ENCODE measurements at places on chromosomes 1 and 21.
A peak's percentile ranks its signal among the peaks of the same experiment; 100 is the strongest.

- no peak for DNase-seq
Observed at GRCh38 chr1:183880531-183881243, 75.8 kb downstream of the RGL1 start.

DNA sequence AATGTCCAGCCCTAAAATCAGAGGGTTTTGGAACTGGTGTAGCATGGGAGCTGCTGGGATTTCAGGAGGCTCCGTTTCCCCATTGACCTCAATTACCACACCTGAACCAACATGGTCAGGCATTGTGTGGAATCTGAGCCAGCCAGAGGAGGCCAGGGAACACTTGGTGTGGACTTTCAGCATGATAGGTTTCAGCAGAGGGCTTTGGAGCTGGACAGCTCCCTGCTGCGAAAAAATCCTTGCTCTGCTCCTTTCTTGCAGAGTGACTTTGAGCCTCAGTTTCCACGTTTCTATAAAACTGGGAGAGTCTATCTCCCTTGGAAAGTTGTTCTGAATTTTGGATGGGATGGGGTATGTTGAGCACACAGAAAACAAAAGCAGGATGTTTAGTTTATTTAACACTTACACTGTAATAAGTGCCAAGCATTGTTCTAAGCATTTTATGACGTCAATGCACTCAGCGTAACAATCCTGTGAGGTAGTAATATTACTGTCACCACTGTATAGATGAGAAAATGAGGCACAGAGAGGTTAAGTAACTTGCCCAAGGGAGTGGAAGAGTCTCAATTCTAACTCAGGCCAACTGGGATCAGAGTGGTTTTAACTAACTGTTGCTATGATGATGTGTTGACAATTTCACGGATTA lies 168.0 kb downstream of the GRIK3 start:
- no peak for DNase-seq

DNA sequence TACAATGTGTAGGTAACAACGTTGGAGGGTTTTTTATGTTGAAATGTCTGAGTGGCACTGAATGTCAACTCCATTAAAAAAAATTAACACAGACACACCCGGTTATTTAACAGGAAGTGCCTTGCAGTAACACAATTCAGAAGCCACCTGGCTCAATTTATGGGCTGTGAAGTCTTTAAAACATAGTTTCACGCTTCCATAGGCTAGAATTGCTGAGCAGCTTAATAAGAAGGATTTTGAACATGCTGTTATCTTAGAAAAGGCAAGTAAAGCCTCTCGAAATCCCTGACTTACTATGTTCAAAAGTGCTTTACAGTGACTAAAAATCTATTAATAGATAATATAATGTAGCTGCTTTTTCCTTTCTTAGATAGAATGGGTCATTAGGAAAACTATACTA lies 19.7 kb downstream of the SRSF4 start:
- DNase-seq, result no peak

GRCh38 chr1:160665330-160666078 lies 18.7 kb upstream of the SLAMF1 start:
- no peak for DNase-seq

- peak; percentile 74 for DNase-seq
Observed at GRCh38 chr21:34129039-34129891, 55.9 kb downstream of the MRPS6 start.

DNA sequence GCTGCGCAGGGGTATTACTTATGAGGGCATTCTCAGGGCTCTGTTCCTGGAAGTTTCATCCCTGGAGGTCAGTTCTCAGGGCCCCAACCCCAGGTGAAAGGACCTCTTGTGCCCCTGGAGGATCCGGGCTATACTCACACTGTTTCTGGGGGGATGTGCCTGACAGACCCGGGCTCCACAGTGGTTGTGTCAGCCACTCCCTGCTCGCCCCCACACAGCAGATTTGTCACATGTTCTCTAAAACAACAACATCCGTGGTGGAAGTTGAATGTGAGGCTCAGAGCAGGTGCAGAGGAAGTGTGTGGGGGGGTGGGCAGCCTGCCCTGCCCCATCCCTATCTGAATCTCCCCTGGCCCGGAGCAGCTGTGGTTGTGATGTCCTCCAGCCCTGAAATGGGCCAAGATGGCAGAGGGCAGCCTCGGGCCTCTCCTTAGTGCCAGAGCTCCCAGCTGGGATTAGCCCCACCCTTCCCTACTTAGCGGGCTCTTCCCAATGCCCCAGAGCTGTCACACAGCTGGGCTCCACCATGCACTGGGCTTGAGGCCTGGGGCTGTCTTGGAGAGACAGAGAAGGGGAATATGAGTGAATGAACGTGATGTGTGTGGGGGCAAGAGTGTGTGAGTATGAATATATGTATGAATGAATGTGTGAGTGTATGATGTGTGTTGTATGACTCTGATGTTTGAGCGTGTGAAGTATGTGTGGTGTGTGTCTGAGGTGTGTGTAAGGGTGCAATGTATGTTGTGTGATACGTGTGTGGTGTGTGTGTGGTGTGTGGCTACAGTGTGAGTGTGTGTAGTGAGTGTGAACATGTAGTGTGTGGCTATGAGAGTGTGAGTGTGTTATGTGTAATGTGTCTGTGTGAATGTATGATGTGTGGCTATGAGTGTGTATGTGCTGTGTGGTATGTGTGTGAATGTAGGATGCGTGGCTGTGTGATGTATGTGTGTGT lies 1.5 kb upstream of the FCMR start:
- DNase-seq, result no peak

GRCh38 chr1:160863061-160863773 lies 530 bp upstream of the CD244 start:
- no peak for DNase-seq

- DNase-seq, result no peak
Observed at GRCh38 chr1:97082160-97082848, 360.7 kb downstream of the PTBP2 start.

Data from Daoy (cell line).